ENCODE measurements at places on chromosomes 12 and 14.

DNA sequence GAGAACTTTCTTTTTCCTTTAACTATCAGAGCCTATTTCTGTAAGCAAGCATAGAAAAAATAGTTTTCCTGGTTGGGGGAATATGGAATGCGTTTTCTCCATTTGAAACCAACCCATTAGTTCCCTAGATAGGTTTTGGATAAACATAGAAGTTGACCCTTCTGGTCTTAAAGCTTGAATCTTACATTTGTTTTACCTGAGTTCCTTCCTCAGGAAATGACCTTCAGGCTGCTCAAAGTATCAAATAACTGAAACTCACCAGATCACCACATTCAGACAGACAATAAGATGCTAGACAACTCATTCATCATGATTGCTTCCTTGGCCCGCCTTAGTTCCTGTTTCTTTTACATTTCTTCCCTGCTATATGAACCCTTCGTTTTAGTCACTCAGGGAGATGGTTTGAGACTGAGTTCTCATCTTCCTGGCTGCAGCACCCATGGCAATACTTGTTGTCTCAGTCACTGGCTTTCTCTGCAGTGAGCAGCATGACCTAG is 52.2 kb downstream of the LRP6 start:
- no peak for DNase-seq

GRCh38 chr12:98817742-98818141 is 172.7 kb downstream of the APAF1 start:
- no peak for DNase-seq

DNA sequence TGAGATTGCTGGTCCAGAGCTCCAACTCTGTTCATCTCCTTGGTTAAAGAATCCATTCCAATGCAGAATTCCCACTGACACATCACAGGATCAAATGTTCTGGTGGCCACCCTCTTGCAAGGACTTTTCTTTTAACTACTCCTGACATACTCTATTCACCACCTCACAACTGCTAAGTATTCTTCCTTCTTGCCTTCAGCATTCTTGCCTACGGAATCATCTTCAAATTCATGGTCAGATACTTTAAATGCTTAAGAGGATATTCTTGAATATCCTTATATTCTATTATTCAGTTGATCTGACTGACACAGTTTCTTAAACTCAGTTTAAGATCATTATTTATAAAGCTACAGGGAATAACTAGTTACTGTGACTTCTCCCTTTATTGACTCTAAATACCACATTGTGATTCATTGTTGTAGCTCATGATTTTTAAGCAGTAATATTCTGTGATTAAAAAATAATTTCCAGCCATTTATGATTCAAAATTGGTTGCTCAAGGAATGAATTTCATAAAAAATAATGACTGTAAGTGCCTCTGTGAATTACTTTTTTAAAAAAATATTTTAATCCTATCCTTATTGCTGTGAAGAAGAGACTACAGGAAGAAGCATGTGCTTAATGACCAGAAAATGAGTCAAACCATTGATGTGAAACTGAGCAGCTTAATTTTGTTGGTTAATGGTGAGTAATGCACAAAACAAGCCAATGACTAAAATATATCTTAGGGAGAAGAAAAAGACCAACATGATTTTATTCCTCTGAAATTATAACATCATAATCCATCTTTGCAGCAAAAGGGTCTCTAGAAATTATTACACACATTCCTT is 207.1 kb downstream of the PIK3C2G start:
- no peak for DNase-seq

GRCh38 chr12:473198-473597 is 13.5 kb downstream of the B4GALNT3 start:
- DNase-seq, result no peak

DNA sequence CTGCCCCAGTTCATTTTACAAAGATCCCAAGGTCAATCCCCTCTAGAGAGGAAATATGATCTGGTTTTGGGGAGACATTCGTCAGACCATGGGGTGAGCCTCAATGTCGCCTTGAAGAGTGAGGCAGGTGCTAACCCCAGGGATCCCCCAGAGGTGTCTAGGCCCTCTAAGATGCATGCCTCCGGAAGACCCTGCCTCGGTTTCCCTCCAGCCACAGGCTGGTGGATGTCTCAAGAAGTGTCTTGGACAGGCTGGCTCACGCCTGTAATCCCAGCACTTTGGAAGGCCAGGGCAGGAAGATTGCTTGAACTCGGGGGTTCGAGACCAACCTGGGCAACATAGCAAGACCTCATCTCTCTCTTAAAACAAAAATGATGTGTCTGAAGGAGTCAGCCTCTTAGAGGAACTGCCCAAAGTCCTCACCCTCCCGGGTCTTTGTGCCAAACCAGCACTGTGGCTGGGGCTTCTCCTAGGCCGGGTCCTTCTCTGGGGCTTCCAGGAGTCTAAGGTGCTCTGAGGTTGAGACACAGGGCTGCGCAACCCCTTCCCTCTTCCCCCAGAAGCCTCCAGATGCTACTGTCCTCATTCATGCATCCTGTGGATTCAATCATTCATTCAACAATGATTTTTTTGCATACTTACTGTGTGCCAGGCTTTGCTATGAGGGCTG is 24.7 kb upstream of the BEGAIN start:
- no peak for DNase-seq

DNA sequence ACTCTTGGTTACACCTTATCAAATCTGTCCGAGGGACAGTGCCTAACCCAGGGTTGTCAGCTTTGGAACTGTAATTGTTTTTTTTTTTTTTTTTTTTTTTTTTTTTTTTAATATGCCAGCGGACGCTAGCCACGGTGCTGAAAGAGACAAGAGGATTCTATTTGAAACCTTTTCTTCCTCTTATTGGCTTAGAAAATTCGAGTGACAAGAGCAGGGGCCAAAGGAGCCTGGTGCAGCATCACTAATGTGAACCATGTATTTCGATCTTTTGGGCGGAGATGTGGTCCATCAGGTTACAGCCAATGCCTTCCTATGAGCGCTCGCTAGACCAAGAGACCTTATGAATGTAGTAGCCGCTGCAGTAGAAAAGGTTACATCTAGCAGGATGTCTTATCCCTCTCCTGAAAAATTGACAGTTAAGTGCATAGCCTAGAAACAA is 922 bp downstream of the PTPRR start:
- DNase-seq, result peak; percentile 77

DNA sequence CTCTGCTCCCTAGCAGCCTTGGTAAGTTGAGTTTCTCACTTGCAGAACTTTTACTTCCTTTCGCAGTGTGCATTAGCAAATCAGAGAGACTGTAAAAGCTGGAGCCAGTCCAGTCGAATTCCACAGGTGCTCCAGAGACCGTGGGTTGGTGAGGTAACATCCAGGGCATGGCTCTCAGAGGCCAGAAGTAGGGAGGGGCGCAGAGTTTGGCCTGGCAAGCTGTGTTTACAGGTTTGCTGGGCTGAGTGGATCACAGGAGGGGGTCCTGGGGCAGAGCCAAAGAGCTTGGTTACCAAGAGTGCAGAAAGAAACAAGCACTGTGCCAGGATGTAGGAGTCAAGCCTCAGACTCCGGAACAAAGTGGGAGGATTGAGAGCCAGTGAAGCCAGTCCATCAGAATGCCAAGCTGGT is 10.2 kb upstream of the BHLHE41 start:
- DNase-seq, result no peak

GRCh38 chr14:47270715-47271114 is 404.7 kb downstream of the MDGA2 start:
- no peak for DNase-seq

DNA sequence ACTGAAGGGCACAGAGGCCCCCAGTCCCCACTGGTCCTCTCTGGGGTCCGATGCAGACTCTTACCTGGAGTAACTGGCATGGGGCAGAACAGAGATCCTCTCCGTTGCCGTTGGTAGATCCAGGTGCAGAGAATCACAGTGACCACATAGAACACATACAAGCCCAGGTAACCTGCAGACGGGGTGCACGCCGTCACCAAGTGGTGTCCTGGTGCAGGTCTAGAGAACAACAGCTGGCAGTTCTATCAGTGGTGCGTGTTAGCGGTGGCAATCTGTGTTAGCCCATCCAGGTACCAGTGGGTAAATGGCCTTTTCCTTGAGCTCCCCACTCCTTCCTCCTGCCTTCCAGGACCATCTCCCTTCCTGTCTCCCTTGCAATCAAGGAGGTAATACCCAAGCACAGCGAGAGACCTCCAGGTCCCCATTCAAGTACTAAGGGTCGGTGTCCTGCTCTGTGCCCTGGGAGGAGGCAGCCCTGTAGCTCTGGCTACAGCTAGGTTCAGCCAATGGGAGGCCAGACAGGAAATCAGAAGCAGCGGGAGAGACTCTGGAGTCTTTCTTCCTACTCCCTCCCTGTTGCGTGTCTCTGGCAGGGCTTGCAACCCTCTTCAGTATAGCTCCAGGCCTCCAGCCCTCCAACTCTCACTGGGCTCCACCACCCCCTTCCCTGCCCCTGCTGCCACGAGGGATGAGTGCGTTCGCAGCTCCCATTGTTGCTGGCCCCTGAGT is 15.8 kb downstream of the SLC8B1 start:
- no peak for DNase-seq

DNA sequence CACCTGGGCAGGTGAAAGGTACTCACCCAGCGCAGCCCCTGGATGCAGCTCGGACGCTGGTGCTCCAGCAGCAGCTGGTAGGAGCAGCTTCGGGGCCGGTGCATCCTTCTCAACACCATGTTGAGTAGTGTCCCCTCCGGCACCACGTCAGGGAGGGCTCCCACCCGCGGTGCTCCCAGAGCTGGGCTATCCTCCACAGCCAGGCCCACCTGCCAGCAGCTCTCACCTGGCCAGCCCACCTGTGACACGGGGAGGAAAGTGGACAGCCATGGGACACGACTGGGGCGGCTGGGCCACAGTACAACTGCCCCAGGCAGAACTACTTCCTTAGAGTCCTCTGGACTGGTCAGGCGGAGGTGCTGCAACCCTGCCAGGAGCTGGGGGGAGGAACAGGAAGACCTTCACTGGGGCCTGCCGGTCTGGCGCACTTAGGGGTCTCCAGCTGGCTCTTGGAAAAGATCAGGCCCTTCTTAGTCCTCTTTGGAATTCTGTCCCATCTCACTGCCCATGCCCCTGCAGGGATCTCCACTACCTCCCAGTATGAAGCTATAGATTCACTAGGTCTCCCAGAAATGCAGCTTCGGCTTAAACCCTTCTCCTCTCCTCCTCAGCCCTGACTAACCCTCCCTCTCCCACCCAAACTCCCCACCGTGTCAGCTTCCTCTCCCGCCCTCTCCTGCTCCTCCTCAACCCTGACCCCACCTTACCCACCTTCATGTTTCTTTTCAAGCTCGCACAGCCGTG is 668 bp downstream of the RAPGEF3 start:
- no peak for DNase-seq

- DNase-seq, result no peak
Measured at GRCh38 chr12:69994724-69995173, 169.7 kb downstream of the MYRFL start.

- DNase-seq, result no peak
Measured at GRCh38 chr12:93302331-93303229, 75.1 kb upstream of the NUDT4 start.

Data from T47D (cell line).